Cerebellar nuclear complex (tissue), 1 donor: ENCODE measurements at places on chromosomes 1 and 21.

DNA sequence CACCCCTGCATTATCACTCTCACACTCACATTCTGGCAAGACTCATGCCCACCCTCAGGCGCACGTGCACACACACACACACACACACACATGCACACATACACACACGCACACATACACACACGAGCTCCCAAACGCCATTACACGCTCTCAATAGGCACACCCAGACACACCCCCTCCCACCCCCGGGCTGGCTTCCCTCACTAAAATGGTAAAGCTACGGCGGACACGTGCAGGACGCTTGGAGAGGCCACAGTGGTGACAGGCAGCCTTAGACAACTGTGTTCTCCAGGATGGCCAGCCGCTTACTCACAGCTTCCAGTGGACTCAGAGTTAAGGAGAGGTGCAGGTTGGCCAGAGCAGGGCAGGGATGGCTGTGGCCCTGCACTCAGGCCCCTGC is 10.1 kb downstream of the MATN1 start:
- no peak for DNase-seq

- DNase-seq: no peak
Observed at GRCh38 chr1:156958247-156958714, 37.8 kb downstream of the LRRC71 start.

- DNase-seq: no peak
Observed at GRCh38 chr1:100868364-100868995, 26.2 kb downstream of the EXTL2 start.

GRCh38 chr1:85388416-85388815 is 76.5 kb downstream of the DDAH1 start:
- no peak for DNase-seq

GRCh38 chr1:37616330-37616729 is 18.4 kb downstream of the RSPO1 start:
- DNase-seq: no peak

- no peak for DNase-seq
Observed at GRCh38 chr1:193187114-193187513, 701 bp upstream of the B3GALT2 start.

DNA sequence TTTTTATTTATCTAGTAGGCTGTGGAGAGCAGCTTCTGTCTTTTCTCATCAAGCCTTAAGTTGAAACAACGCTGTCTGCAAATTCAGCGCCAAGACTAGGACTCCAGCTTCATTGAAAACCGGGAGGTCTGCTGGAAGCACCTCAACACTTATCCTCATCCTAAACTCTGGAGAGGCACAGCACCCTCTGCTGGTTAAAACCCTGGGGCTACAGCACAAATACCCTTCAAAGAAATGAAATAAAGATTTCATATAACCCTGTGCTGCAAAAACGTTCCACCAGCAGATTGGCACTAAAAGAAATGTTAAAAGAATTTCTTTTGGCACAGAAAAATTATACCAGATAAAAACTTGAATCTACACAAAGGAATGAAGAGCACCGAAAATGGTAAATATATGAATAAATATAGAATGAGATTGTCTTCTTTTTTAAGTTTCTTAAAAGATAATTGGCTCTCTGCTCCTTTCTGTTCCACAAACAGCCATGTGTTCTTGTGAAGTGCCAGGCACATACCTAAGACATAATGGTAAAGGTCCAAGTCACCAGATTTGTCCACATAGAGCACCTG is 227.7 kb upstream of the SAMSN1 start:
- no peak for DNase-seq

DNA sequence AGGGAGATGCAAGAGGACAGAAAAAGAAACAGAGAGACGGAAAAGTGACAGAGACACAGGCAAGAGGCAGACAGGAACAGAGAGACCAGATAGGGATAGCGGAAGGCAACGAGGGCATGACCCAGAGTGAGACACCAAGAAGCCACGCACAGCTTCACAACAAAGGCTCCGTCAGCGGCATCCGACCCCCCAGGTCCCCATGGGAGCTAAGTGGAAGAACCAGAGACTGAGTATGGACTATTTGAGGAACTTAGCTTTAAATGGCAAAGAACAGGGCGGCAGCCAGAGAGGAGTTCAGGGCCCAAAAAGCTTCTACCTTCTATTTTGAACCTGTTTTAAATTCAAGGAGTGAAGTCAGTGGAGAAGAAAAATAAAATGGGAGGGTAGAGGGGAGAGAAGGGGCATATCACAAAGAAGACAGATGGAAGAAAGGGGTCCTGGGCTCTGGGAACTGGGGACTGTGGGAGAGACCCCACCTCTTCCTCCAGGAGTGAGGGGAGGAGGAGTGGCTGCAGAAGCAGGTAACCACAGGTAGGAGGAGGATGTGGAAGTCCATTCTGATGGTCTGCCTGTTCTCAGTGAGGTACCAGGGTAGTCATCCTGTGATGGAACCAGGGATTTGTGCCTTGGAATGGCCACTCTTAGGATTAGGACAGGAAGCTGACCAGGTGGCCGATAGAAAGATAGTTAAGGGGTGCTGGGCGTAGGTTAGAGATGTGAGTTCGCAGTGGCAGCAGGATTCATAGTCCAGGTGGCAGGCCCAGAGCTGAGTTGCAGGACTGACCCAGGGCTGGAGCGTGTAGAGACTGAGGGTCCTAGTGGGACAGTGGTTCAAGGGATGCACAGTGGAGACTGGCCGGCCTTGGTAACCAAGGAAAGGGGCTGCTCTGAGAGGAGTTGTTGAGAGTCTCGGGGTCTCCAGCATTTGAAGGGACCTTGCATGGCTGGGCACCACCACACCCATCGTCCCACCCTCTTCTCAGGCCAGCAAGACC is 37.7 kb downstream of the CSMD2 start:
- no peak for DNase-seq

DNA sequence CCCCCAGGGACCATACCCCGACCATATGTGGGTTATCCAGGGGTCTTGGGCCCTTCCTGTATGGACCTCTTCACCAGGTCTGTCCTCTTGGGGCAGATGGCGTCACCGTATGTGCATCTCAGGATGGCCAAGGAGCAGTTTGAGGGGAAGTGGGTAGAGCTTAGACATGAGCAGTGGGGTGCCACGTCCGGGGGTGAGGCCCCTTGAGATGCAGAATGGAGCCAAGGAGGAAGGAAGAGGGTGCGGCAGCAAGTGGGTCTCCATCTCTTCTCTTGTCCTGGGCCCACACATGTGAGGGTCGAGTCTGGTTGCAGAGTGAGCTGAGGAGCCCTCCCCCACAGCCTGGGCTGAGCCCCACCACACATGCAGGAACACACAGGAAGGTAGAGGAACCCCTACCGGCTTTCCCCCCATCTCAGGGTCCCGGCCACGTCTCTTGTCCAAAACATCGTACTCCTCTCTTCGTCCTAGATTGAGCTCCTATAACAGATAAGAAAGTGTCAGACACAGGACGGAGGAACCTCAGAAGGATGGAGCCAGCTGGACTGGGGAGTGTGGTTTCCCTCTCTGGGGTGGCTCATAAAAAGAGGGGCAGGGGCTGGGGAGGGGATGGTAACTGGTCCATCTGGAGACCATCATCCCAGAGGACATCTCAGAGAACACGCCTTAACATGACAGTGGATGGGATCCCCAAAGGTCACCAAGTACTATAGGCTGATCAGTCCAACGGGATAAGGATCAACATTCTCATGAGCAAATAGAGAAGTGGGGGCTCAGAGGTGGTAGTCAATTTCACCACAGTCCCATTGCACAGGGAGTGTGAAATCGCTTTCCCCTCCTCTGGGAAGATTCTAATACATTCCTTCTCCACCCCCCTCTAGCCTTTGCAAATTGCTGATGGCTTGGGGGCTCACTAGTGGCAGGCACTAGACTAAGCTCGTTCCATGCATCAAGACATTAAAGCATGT is 79.9 kb downstream of the CD247 start:
- DNase-seq: no peak

DNA sequence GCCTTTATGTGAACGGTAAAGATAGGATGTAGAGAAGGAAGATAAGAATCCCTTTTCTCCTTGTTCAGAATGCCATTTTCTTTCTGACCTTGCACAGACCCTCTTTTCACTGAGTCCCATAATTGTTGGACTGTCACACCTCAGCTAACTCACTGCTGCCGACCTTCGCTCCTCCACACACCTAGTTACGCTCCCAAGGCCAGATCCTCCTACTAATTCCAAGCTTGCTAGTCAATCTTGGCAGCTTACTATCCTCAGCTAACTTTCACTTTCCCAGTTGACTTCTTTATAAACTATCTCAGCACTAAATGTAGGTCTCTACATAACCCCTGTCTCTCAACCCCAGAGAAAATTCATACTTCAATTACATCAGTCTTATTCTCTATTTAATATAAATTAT is 471.8 kb upstream of the PRMT6 start:
- DNase-seq: no peak

GRCh38 chr1:2533365-2533764 is 3.3 kb upstream of the HES5 start:
- no peak for DNase-seq

GRCh38 chr1:19918057-19918456 is 5.4 kb downstream of the PLA2G2E start:
- DNase-seq: no peak

DNA sequence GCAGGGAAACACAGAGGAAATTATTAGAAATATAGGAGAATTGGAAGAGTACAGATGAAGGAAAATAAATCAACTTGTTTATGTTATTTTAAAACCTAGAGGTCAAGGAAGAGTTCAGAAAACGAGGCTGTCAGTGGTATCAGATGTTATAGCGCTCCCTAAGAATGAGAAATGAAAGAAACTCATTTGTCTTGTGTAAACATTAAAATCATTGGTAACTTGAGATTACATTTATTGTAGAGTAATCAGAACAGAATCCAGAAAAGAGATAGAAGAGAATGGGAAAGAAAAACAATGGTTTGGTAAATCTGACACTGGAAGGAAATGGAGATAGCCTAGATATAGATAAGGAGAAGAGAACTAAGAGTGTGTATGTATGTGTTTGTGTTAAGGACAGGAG is 106.4 kb downstream of the ATF6 start:
- DNase-seq: no peak

- DNase-seq: no peak
Observed at GRCh38 chr1:21673277-21673780, 4.2 kb upstream of the RAP1GAP start.

- no peak for DNase-seq
Observed at GRCh38 chr1:3114846-3115245, 45.8 kb downstream of the PRDM16 start.

DNA sequence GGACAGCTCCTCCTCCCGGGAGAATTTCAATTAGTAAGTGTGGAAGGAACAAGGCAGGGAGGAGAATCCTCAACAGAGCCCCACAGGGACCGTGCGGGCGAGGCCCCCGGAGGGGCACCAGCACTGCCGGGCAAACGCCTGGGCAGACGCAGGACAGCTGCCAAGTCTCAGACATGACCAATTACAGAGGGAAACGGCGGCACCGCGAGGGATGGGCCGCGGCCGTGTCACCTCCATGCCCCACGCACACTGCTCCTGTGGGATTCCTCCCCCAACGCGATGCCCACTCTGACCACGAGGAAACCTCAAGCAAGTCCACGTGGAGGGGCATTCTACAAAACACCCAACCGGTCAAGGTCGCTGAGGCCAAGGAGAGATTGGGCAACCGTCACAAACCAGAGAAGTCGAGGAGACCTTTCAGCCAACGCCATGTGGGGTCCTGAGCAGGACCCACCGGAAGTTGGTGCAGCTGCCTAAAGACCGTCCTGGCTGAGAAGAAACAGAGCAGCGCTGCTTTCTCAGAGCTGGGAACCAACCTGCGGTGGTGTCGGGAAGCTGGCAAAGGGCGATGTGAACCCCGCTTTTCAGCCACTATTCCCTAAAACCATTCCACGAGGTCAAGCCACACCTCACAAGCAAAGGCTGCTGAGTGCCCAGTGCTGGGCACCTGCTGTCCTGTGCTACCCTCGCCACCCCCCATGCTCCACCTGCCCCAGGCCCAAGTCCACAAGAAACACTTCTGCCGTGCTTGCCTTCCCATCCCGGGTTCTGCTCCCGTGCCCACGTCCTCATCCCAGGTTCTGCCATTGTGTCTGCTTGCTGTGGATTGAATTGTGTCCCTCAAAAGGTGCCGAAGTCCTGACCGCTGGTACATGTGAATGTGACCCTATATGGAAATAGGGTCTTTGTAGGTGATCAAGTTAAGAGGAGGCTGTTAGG is 1.4 kb upstream of the KRTAP10-4 start:
- DNase-seq: no peak

DNA sequence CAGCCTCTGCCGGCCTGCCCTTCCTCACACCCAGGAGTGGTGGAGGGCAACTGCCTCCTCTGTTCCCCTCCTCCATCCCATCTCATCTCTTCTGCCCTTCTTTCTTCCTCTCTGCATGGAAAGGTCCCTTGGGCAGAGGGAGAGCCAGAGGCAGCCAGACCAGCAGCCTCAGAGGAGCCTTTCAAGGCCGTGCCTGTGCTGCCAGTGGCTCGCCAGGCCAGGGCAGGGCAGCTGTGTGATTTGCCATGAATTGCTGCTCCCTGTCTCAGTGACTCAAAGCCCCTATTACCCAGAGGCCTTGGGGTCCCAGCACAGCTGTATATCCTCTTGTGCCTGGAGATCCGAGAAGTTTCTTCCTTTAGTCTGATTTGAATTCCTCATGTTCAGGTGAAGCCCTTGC is 21.9 kb downstream of the TMCC2 start:
- no peak for DNase-seq

DNA sequence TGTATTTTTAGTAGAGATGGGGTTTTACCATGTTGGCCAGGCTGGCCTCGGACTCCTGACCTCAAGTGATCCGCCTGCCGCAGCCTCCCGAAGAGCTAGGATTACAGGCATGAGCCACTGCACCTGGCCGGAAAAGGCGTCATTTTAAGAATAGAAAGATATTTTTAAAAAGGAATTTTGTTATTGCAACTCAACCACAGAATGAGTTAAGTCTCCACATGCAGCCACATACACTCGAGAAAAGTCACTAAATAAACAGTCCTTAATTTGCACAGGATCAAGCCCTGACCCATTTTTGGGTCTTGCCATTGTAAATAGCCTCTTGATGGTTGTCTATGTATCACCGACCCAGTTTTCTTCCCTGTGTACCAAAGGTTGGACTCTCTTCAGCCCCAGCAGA is 85.5 kb downstream of the FBXO2 start:
- DNase-seq: no peak

DNA sequence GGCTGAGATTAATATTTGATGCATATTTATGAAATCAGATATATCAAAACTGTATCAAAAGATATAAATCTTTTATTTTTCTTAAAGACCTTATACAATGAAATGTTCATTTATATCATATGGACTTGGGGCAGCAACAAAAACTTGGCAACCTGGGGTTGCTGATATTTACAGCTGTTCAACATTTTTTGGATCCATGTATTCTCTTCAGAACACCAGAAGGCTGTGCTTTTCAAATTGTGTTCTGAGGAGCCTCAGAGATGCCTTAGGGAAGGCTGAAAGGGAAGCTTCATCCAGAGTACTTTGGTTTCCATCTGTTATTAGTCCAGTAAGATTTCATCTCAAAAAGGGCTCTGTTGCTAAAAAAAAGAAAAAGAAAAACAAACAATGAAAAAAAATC is 94.8 kb downstream of the DISC1 start:
- no peak for DNase-seq
